CD14-positive monocyte (primary cell): ENCODE measurements at places on chromosomes 3 and 15.

GRCh38 chr3:133042778-133043177 lies 4.6 kb downstream of the TMEM108 start:
- no peak for DNase-seq

DNA sequence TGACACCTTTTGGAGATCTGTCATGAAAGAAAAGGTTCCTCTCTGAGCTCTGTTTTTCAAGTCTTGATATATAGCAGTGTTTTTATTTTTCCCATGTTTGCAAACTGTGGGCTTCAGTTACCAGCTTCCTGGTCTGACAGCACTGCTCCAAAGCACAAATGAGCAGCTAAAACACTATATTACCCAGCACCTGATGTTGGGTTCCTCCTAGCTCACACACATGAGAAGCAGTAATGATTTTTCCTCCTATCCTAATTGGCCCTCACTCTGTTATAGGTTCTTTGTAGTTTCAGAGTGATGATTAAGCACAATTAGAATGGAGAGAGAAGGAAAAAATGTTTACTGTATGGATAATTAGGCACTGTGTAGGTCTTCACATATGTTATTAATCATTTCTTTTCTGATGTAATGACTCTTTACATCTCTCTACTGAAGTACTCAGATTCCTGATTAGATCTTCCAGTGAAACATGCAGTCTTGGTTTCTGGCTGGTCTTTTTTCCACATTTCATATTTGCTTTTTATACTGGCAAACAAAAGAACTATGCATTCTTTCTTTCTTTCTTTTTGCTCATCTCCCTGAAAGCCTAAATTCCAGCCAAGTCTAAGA lies 939.7 kb downstream of the NSUN3 start:
- no peak for DNase-seq

GRCh38 chr3:80606073-80606472 lies 838.3 kb upstream of the ROBO1 start:
- DNase-seq = no peak

GRCh38 chr3:66428733-66429132 lies 72.1 kb downstream of the LRIG1 start:
- DNase-seq = no peak

DNA sequence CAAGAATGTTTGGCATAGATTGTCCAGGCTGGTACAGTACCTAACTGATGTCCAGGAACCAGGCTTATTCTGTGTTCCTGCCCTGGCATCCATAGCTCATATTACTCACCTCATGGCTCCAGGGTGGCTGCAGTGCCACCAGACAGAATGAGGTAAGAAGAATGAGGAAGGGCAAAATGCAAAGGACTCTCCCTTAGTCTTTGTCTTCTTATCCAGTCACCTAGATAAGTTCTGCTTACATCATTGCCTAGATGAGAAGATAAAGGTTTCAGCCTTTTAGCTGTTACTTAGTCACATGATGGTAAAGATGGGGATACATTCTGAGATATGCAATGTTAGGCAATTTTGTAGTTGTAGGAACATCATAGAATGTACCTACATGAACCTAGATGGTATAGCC lies 45.8 kb downstream of the CHP1 start:
- no peak for DNase-seq
